Kidney (tissue), 22 donors: ENCODE measurements at places on chromosomes 12 and 14. TPM values are rescaled to one million over a fixed set of nuclear protein-coding genes. Genes with fewer than 3 reads are reported as not detected.

- DNase-seq, result no peak
Observed at GRCh38 chr12:64714551-64714968, 44.6 kb downstream of the GNS start.

SLC6A12 gene
- 45.6 TPM for polyA plus RNA-seq

HHIPL1 gene
- polyA plus RNA-seq, result 0.32 TPM

FITM1 gene
- 1.2 TPM for polyA plus RNA-seq

AMN gene
- polyA plus RNA-seq, result 121 TPM

NKX2-1 gene
- polyA plus RNA-seq, result not detected

USP44 gene
- polyA plus RNA-seq, result 0.52 TPM

DNA sequence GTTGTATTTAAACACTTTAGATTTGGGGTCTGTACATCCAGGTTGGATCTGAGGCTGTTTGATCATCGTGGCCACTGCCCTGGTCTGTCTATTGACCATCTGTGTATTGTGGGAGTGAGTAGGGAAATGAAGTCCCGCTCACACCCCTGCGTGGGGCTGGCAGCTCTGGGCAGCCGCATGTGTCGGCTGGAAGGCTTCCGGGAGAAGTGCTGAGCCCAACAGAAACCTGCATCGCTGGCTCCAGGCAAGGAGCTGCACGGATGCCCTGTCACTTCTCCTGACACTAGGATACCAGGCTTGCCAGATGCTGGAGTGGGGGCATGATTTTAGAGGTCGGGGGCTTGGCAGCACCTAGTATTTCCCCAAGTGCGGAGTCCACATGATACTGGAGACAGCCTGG lies 93.6 kb downstream of the PHETA1 start:
- no peak for DNase-seq
